ENCODE measurements at places on chromosomes 3 and 15. TPM values are rescaled to one million over a fixed set of nuclear protein-coding genes. Genes with fewer than 3 reads are reported as not detected.

DNA sequence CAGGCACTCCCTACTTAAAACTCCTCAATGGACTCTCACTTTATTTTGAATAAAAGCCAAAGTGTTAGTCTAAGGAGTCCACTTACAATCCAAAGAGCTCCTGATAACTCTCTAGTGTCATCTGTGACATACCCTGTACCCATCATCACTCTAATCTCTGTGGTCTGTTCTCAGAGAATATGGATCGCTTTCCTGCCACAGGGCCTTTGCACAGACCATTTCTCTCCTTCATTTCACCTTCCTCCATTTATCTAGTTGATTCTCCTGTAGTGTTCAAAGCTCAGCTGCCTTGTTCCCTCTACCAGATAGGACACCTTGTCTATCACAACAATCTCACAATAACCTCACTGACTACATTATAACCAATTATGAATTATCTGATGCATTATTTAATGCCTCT lies 185.4 kb upstream of the KBTBD8 start:
- H3K36me3 ChIP-seq = no peaks in the 10 kb centered on the region
- no peaks in the 10 kb centered on the region for H3K4me1 ChIP-seq
- no peaks in the 10 kb centered on the region for H3K27me3 ChIP-seq
- no peak overlapping the region for H3K27ac ChIP-seq
- DNase-seq = no peak

- H3K4me1 ChIP-seq = peaks cover 31% of the 10 kb centered on the region
- DNase-seq = peak; percentile 60
- H3K36me3 ChIP-seq = peaks cover 18% of the 10 kb centered on the region
- no peak overlapping the region for H3K27ac ChIP-seq
Measured at GRCh38 chr15:48875241-48875960, 2.5 kb upstream of the EID1 start.

GRCh38 chr15:74421302-74422245 lies 12.2 kb downstream of the SEMA7A start:
- no peak for DNase-seq
- peaks cover 70% of the 10 kb centered on the region for H3K4me1 ChIP-seq
- H3K36me3 ChIP-seq = peaks cover 4% of the 10 kb centered on the region

ARGFX gene
- not detected for total RNA-seq
